ENCODE measurements at places on chromosomes 13 and 19. TPM values are rescaled to one million over a fixed set of nuclear protein-coding genes. Genes with fewer than 3 reads are reported as not detected.

- DNase-seq: no peak
Observed at GRCh38 chr19:14554382-14554812, 17.5 kb downstream of the NDUFB7 start.

The TJP3 gene
- 0.21 TPM for total RNA-seq

The PLPPR3 gene
- total RNA-seq: not detected

The CFAP97D2 gene
- not detected for total RNA-seq

GRCh38 chr13:50585674-50586413 lies 257.6 kb downstream of the DLEU7 start:
- DNase-seq: no peak

- no peak for DNase-seq
Observed at GRCh38 chr19:34503531-34504272, 22.1 kb downstream of the WTIP start.

- no peak for DNase-seq
Observed at GRCh38 chr13:21240586-21240985, 64.1 kb downstream of the MRPL57 start.

GRCh38 chr19:29467824-29468401 lies 57.9 kb upstream of the VSTM2B start:
- no peak for DNase-seq

DNA sequence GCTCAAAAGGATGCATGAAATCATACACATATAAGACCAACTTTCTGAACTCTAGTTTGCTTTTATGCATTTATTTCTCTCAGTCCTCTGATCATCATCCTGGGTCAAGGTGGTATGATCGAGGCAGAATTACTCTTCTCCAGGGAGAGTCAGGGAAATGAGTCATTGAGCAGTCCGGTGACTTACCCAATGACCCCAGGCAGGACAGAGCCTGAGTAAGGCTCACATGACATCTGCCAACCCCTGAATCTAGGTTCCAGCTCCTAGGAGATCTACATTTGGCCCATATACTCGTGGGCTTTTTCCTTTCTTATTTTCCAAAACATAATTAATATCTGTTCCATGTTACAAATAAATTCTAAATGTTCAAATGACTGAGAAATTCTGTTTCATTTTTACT lies 502.3 kb downstream of the FOXO1 start:
- DNase-seq: no peak

GRCh38 chr13:29605860-29606526 lies 10.5 kb upstream of the SLC7A1 start:
- DNase-seq: no peak

The CEACAM4 gene
- total RNA-seq: 1.6 TPM

- DNase-seq: peak; percentile 23
Observed at GRCh38 chr19:53333066-53333462, 485 bp upstream of the ZNF845 start.

The ZNF560 gene
- not detected for total RNA-seq

The LILRA1 gene
- total RNA-seq: 3.5 TPM

DNA sequence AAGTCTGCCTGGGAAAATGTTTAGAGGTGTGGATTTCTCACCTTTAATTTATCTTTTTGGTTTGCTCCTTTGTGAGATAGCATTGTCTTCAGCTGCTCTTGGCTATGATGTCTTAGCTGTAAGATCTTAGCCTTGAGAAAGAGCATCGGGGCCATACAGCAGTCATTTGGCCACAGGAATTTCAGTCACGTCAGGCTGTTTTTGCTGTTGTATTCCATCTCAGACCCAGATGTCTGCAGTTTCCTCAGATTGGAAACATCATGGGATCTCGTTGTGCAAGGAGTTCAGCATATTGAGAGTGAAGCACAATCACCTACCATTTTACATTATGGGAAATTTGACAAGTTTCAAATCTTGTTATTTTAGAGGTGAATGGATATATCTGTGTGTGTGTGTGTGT lies 89.3 kb upstream of the C1QTNF9B start:
- DNase-seq: no peak

- no peak for DNase-seq
Observed at GRCh38 chr13:70814684-70815083, 706.4 kb upstream of the KLHL1 start.

DNA sequence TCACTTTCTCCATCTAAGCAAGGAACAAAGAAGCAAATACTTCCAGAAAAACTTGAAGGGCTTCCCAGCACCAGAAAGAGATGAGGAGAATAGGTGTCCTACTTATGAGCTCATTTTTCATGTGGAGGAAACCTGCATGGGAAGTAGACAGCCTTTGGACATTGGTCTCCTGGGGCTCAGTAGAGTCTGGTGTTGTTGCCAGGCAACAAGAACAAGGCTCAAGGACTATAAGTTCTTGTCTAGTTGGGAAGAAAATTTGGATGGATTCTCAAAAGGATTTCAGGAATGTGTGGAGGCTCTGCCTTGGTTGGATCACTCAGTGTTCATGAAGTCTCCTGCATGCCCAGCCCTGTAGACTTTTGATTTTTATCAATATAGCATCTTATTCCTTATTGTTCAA lies 84.5 kb downstream of the MBNL2 start:
- no peak for DNase-seq

DNA sequence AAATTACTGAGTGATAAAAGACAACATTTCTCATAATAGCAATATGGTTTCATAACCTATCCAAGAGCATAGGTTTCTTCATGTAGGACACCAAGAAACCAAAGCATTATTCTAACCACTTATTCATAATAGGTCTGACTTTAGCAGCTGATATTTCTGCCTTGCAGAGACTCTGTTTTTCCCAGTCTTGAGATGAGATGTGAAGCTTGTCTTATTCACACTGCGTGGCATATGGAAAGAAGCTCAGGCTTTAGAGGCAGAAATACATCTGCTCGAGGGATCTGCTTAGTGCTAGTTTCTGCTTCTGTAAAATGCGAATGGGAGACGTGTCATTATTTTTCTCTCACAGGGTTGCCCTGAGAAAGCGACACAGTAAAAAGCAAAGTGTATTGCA lies 232.0 kb upstream of the SPRY2 start:
- no peak for DNase-seq

DNA sequence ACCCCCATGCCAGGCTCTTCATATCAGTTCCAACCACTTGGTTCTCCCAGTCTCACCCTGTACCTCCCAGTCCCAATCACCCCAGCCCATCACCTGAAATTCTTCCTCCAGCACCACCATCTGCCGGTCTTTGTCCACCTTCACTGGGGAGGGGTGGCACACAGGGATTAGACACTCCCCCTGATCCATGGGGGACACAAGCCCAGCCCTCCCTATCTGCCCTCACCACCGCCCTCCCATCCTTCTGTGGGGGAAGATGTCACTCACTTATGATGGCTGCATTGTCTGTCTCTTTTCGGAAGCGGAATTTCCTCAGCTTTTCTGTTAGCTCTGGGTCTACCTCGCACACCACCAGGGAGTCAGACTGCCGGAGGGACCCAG lies 685 bp downstream of the GMFG start:
- no peak for DNase-seq

- DNase-seq: no peak
Observed at GRCh38 chr13:46129955-46130618, 25.3 kb upstream of the CPB2 start.

GRCh38 chr13:43979492-43979891 lies 99.8 kb downstream of the LACC1 start:
- no peak for DNase-seq

- no peak for DNase-seq
Observed at GRCh38 chr19:5593343-5594255, 25.8 kb upstream of the TINCR start.

DNA sequence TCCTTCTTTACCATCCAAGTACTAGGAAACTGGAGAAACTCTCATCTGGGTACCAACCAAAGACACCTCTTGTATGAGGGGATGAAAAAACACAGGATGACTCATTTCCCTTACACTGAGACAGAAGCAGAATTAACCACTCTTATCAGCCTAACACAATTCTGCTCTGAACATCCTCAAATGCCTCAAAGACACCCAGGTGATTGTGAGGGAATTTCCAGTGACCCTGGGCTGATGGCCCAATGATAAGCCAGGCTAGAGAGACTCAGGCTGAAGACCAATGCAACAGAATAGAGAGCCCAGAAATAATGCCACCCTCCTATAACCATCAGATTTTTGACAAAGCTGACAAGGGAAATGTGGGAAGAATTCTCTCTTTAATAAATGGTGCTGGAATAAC lies 7.0 kb downstream of the ZNF737 start:
- no peak for DNase-seq

DNA sequence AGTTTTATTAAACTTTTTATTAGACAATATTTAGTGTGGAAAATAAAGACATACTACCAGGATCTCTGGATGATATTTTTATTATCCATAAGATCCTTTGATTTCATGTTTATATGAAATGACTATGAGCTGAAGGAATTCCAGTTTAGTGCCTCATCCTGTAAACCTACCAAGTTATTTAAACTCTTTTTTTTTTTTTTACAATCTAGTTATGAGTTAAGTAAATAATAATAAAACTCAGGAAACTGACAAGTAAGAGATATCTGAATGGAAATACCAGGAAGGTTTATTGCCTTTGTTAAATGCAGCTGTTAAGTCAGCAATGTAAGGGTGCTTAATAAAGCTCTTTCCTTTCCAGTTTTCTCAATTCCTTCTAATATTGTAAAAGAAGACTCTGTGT lies 53.9 kb downstream of the RXFP2 start:
- DNase-seq: no peak

The NPHS1 gene
- total RNA-seq: not detected

The FFAR1 gene
- not detected for total RNA-seq

The KCNN4 gene
- total RNA-seq: 8.8 TPM

DNA sequence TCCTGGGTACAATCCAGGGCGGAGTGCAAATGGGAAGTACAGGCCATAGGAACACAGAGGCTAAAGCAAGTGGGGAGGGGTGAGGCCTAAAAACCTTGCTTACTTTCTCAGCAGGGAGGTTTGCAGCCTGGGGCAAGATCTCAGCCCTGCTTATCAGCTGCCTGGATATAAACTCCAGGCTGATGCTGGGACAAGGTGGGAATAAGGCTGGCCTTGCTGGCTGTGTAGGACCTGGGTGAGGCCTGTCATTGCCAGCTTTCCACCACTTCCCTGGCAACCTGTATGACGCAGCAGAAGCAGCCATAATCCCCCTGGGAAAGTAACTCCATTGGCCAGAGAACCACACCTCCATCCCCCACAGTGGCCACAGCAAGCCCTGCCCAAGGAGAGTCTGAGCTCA lies 279.1 kb upstream of the ATXN8OS start:
- DNase-seq: no peak

- DNase-seq: no peak
Observed at GRCh38 chr13:99265821-99266426, 7.7 kb upstream of the GPR18 start.

DNA sequence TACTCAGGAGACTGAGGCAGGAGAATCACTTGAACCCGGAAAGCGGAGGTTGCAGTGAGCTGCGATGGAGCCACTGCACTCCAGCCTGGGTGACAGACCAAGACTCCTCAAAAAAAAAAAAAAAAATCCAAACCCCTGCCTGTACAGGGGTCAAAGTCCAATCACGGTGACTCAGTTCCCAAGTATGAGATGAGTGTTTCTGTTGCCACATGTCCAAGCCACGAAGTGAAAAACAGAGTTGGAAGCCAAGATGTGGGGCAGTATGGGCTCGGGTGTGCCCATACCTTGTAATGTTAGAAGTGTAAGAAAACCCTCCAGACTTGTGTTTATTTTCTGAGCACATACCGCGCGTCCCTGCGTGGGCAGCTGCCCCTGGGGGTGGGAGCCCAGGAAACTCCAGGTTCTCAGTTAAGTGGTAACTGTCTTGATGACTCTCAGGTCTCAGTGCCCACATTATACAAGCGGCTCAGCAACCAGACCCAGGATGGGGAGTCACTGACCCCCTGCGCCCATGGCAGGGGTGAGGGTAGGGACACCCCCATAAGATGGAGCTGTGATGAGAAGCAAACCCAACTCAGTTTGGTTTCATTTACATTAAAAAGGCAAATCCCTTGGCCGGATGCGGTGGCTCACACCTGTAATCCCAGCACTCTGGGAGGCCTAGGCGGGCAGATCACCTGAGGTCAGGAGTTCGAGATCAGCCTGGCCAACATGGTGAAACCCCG lies 1.2 kb upstream of the GPX4 start:
- DNase-seq: no peak

DNA sequence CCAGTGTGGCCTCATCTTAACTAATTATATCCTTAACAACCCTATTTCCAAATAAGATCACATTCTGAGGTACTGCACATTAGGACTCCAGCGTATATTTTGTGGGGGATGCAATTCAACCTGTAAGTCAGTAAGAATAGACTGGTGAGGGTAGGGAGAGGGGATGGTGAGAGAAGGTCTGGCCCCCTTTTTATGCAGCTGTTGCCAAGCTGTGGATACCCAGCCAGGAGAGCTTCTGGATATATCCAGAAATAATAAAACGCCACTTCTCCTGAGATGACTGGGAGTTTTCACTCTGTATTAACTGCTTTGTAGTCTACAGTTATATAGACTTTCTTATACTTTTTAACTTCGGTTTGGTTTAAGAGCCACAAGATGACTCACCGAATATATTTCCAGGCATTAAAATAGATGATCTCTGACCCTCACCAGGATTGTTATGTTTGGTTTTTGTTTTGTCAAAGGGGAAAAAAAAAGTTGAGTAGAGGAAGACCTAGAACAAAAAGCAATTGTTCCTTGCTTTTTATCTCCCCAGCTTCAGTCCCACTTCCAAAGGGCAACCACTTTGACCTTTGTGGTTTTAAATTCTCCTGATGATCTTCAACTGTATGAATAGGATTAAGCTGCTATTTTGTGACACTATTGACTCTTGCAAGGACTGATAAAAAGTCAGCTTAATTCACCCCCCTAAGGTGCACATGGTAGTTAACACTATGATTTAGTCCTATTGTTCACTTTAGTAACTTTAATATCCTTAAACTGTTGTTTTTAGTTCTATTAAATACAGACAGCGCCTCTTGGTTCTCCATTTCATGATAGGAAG lies 3.1 kb upstream of the NEK3 start:
- no peak for DNase-seq

The GPATCH1 gene
- total RNA-seq: 6.6 TPM

- DNase-seq: no peak
Observed at GRCh38 chr13:82693607-82694006, 1188.7 kb downstream of the SLITRK1 start.

- DNase-seq: no peak
Observed at GRCh38 chr19:3274245-3274941, 49.9 kb downstream of the CELF5 start.

DNA sequence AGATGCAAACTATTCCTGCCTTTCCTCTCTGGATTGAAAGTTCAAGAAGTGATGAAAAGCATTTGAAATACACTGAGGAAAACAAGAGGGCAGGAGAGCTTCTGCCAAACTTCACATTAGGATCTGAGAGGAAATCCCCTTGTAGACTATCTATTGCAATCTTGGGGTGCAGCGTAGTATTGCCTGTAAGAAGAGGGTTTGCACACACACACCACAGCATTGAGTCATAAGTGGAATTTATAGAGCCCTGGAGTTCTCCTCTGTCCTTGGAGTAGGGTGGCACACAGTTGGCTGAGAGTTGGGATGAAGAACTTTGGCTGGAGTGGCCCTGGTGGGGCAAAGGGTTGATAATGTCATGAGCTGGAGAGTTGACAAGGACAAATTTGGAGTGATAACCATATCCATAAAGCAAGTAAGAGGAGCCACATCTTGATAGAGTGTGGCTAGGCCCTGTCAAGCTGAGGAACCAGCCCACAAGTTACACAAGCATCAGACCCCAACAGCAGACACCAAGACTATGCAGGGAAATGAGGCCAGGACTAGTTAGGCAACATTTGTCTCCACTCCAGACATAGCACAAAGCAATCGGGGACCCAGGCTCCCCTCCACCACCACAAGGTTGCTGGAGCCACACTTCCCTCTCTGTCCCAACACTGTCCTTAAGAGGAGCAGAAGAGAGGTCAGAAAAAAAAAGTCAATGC lies 520.9 kb downstream of the KLF5 start:
- DNase-seq: no peak

GRCh38 chr13:32028711-32029110 lies 2.9 kb upstream of the FRY start:
- no peak for DNase-seq
